Hematopoietic multipotent progenitor cell treated with erythropoietin and hydrocortisone succinate and interleukin-3 and kit ligand, for 4 days (in vitro differentiated cells): ENCODE measurements at places on chromosomes 4 and X.

DNA sequence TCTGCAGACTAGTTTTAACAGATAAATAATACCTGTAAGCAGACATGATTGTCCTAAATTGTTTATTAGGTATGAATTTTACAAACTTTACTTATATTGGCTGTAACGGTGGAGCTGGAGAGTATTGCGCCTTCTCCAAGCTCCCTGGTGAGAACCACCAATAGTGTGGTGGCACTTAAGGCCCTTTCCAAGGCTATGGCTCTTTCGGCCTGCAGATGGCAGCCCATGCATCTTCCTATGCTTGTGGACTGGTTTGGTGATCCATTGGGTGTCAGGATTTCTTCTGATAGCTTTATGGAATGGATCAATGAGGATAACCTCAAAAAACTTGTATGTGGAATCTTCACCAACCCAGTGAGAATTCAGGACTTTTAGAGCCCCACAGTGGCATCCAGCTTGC, 7.8 kb downstream of the LARP1B start:
- peak; percentile 69 for DNase-seq

GRCh38 chr4:20109391-20109790, 142.3 kb upstream of the SLIT2 start:
- DNase-seq, result no peak

- peak; percentile 90 for DNase-seq
Observed at GRCh38 chr4:121822796-121823504, 733 bp downstream of the CCNA2 start.

DNA sequence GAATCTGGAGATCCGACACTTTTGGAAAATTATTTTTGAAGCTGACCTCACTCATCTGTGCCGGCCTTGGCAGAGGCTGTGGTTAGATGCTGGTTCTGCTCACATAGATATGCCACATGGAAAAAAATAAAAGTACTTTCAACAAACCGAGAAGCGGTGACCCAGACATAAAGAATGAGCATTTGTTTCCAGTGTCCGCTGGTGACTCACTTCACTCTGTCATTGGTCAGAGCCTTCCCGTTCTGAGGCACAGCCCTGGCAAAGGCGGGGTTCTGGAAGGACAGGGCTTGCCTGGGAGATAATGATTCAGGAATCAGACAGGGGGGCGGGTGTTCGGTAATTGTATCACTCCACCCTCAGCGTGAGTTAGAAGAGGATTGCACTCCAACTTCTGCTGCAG, 172.4 kb upstream of the MXRA5 start:
- DNase-seq, result no peak

- no peak for DNase-seq
Observed at GRCh38 chr4:20847124-20847747, 147.0 kb downstream of the PACRGL start.

- DNase-seq, result no peak
Observed at GRCh38 chr4:11633430-11633829, 204.7 kb upstream of the HS3ST1 start.

DNA sequence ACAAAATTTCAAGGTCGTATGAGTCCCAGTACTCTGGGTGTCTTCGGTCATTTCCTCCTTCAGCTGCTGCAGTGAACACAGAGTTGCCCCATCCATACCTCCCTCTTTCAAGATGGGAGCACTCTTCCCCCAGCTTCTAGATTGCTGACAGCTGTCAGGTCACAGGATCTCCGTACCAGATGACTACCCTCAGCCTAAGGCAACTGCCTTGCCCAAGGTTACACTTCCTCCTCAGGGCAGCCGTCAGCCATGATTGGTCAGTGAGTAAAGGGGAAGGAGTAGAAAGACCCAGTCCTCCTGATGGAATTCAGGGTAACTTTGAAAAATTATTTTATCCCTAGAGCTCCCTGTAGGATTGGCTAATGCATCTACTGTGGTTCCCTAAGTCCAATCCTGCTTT, 81.6 kb downstream of the NAF1 start:
- DNase-seq, result peak; percentile 7

GRCh38 chr4:188196134-188196735, 57.0 kb downstream of the TRIML1 start:
- DNase-seq, result no peak

- no peak for DNase-seq
Observed at GRCh38 chr4:164871673-164872072, 5.3 kb upstream of the APELA start.

DNA sequence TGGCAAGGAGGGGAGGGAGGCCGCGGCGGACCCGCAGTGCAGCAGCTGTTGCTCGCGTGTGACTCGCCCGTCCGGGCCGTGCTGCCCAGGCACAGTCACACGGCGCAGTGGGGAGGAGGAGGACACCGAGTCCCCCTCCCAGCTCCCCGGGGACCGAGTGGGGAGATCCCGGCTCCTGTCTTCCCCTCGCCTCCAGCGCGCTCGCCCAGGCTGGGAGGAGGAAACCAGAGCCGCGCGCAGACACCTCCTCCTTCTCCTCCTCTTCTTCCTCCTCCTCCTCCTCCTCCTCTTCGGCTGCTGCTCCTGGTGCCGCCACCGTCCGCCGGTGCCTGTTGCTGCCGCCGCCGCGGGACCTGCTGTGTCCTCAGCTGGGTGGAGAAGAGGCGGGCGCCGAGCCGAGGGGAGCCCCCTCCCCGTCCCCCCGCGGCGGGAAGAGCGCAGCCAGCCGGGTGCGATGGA, at the start of gene TBC1D1:
TSS of gene TBC1D1 (plus strand) at position 284 of the 459 bp plus-strand sequence. CDS start 11,012 bp downstream, outside the sequence.
- peak; percentile 35 for DNase-seq

DNA sequence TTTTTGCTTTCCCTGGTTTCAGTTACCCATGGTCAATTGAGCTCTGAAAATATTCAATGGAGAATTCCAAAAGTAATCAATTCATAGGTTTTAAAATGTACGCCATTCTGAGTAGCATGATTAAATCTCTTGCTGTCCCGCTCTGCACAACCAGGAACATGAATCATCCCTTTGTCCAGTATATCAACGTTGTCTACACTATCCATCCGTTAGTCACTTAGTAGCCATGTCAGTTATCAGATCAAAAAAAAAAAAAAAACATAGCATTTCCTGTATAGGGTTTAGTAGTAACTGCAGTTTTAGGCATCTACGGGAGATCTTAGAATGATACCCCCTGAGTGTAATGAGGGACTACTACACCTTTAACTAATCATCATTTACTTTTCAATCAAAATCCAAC, 15.1 kb downstream of the LAMP2 start:
- DNase-seq, result peak; percentile 41

DNA sequence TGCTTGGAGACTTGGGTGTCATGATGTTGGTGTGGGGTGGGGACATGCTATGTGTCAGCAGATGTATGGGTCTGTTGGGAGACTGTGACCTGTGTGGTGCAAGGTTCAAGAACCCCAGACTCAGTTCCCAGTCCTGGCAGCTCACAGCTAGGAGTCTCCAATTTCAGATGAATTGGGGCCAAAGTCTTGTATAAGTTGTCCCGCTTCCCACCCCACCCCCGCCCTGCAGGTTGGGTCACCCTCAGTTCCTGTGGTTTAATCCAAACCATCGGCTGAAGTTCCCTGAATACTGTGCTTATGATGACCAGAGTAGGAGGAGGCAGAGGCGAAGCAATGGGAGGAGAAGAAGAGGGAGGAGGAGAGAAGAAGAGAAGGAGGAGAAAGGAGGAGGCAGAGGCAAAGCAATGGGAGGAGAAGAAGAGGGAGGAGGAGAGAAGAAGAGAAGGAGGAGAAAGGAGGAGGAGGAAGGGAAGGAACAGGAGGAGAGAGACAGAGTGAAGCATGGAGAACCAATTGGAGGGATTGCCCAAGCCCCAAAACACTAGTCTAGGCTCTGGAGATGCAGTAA, 112.6 kb downstream of the EFNB1 start:
- no peak for DNase-seq

DNA sequence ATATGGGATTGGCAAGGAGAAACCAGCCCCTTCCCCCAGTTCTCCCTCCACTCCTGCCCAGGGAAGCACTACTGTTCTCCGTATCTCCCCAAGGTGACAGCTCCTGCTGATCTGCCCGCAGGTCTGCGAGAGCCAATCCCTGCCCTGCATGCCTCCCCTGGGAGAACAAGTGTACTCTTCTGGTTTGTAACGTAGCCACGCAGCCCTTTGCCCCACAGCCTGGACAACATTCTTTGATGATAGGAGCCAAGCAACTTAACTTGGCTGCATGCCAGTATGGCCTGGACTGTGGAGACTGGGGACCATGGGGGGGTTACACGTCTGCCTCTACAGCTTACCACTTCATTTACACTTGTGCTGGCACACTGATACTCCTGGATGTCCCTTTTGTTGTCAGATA, 2.0 kb downstream of the STBD1 start:
- DNase-seq, result peak; percentile 23

DNA sequence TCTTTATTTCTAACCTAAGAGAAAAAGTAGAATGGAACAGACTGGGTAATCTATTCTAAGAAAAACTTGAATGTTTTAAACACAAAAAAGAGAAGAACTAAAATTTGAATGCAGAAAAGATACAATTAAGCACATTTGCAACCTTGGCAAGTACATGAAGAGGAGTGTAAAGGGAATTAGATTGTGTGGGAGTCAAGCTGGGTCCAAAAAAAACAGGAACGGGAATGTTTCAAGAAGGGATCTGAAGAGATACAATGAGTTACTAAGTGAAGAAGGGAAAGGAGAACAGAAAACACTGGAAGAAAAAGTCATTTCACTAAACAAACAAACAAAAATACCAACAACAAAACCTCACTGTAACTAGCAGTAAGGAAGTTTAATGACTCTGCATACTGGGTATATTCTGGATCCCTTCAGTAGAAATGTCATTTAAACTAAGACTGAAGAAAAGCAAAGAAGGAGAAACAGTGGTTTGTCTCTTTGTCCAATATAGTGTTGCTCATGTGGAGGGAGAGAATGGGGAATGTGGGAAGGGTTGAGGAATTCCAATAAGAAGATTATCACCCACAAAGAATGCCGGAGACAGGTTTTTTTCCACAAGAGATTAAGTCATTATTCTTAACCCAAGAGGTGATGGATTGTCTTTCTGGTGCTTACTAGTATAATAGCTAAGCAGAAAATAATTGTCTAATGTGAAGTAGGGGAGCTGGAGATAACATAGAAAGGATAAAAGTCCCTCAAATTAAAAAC, 50.4 kb upstream of the PTPN13 start:
- DNase-seq, result no peak

GRCh38 chr4:149095811-149096210, 653.6 kb upstream of the NR3C2 start:
- DNase-seq, result no peak

DNA sequence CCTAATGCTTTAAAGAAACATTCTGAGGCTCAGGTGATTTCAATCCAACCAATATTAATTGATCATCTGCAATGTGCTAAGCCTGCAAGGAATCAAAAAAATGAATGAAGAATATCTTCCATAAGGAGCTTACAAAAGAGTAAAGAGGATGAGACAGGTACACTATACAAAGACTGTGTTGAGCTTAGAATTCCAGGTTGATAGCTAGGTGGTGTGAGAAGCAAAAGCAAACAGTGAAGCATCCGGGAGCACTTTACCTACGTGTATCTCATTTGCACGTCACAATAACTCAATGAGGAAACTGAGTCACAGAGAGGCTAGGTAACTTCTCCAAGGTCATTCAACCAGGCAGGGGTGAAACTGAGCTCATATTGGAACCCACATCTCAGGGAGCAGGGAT, 37.1 kb downstream of the FAM114A1 start:
- no peak for DNase-seq

DNA sequence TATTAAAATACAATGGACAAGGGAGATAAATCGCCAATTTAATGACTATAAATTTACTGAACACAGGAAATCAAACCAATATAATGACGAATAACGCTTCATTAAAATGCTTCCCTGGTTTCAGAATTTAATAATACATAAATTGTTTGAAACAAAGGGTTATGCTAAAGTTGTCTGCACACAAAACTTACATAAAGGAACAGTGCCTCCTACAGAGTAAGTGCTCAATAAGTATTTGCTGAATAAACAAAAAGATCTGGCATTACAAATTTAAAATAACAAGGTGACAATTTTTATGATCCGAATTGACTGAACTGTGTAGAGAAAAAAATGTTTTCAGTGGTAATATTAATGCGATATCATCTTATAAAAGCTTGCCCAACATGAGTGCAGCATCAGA, 69.6 kb downstream of the NOCT start:
- DNase-seq, result peak; percentile 61

- no peak for DNase-seq
Observed at GRCh38 chr4:180418819-180419531, 1824.2 kb upstream of the TENM3 start.

DNA sequence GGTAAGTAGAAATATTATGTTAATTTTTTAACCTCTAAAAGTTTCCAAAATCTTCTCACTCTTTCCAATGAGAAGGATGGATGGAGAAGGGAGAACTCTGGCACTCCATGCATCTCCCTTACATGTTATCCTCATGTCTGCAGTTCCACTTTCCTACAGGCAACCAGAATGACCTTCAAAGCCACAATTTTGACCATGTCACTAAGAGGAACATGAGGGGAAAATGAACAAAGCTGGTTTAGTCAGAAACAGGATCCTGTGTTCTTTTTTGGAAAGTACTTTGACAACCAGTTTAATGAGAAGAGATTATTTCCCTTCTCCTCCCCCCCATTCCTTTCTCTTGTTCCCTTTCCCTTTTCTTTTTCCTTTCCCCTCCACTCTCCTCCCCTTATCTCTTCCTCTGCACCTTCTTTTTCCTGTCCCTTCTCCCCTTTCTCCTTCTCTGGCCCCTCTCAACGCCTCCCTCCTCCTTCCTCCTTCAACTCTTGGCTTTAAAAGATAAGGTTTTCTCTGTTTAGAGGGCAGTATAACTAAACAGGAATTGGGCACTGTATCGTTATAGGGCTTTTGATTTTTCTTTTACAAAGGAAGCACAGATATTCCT, 42.5 kb downstream of the DTHD1 start:
- peak; percentile 57 for DNase-seq

- no peak for DNase-seq
Observed at GRCh38 chrX:12987900-12988594, 13.1 kb downstream of the TMSB4X start.

DNA sequence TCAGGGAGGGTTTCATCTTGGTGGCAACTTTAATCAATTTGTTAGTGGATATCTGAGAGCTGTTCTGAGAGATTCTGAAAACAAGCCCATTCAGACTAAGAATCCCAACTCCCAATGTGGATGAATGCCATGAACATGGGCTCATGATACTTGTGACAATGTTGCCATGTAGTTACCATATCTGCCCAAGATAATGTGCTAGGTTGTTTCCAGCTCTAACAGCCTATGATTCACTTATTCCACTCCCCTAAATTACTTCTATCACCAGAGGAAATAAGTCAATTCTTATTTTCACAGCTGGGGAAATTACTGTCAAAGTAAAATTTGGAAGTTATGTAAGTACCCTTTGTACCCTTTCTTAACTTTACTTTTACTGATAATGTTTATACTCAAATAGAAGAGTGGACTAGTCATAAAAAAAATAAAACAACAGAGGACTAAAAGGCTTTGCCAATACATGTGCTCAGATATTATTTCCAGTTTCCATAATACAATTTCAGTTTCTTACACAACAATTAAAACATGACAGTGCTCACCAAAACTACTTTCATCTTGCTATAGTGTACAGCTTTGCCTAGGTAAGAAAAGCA, 1101.7 kb upstream of the INTU start:
- DNase-seq, result no peak

DNA sequence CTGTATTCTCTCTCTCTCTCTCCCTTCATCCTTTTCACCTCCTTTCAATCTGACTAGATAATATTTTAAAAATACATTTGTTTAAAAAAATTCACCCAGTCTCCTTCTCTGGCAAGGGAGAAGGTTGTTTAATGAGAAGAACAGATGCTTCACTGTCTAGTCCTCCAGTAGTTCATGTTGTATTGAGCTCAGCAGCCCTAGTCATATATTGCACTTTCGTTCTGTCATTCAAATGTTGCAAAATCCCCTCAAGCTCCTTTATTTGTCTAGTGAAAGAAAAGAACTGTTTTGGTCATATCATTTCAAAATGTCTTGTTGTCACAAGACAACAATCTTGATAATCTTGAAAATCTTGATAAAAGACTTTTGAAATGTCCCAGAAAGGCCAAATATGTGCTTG, 248.0 kb downstream of the GALNTL6 start:
- peak; percentile 24 for DNase-seq
